ENCODE measurements at places on chromosomes 2 and 18.
A peak's percentile ranks its signal among the peaks of the same experiment; 100 is the strongest.

DNA sequence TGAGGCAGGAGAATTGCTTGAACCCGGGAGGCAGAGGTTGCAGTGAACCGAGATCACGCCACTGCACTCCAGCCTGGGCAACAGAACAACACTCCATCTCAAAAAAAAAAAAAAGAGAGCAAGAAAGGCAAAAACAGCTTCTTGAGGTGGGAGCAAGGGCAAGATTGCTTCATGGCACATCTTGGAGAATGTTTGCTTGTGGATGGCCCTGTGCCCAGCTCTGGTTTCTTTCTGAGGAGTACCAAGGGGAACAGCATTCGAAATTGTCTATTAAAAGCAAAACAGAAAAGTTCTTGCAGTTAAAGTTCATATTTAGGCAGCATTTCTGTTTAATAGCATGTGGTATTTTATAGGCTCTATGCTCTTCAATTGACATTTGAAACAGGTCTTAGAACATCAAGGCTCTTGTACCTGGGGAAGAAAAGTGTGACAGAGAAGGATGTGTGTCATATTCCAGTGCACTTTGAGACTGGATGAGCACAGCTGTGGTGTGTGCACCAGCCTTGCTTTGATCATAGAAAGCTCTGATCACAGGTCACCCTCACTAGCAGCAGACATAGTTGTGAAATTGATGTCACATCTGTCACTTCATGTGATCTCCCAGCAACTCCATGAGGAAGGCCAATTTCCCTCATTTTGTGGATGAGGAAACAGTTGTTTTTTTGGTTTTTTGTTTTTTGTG lies 154.3 kb downstream of the UXS1 start:
- DNase-seq = no peak

GRCh38 chr2:23976883-23977282 lies 33.0 kb upstream of the MFSD2B start:
- DNase-seq = no peak

GRCh38 chr18:79241755-79242154 lies 154.0 kb upstream of the NFATC1 start:
- no peak for DNase-seq

GRCh38 chr2:136012315-136012714 lies 26.9 kb upstream of the DARS1 start:
- DNase-seq = no peak

DNA sequence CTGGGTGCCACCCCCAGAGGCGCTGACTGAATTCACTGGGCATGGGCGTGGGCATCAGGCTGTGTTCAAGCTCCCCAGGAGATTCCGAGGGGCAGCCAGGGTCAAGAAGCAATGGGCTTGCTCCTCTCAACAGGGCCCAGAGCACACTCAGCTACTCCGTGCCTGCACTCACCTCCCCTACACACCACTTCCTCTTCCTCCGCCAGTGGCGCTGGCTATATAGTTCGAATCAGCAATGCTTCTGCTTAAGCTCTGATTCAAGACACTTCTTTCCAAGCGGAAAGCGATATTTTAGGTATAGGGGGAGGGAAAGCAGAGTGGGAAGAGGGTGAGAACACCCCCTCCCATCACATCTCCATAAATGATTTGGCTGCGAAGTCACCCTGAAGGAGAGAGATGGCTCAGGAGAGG lies 42.1 kb downstream of the CRACDL start:
- DNase-seq = no peak

DNA sequence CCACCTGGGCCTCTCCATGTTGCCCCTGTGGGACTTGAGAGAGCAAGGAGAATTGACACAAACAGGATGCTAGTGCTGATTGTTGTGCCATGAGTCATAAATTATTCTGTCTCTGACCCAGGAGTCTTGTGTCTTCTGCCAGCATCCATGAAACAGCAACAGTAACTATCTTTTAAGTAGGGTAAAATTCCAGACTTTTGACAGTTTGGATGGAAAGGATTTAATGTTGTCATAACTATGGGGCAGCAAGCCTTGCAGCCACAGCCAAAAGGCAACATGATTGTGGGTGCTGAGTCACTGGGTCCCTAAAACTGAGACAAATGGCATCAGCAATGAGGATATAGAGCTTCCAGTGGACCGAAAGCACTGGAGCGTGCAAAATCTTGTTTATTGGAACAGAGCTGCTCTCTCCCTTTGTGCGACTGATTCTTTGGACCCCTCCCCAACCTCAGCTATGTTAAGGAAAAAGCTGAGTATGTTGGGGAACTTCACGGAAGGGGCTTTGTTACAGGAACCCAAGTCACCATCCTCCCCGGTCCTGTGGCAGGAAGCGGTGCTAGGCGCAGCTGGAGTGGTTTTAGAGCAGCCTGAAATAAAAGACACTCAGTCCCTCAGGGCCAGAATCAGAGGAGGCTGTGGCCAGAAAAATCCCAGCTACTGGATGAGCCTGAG lies 9.6 kb upstream of the ITPRIPL1 start:
- DNase-seq = no peak

DNA sequence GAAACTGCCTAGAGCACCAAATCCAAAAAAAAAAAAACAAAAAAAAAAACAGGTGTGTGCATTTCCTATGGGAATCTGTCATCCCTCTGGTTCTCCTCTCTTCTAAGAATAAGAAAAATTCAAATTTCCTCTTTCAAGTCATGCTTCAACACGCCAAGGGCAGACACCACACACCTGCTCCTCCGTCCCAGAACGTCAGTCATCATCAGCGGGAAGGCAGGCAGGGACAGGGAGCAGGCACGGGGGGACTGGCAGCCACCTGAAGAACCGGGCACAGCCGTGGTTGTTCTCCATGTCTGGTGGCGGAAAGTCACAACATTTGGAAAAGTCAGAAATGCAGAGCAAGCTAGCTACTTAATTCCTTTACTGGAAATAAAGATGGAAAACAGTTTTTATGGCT lies 214.8 kb downstream of the IKZF2 start:
- no peak for DNase-seq

- no peak for DNase-seq
Observed at GRCh38 chr2:10164601-10165000, 42.1 kb downstream of the RRM2 start.

DNA sequence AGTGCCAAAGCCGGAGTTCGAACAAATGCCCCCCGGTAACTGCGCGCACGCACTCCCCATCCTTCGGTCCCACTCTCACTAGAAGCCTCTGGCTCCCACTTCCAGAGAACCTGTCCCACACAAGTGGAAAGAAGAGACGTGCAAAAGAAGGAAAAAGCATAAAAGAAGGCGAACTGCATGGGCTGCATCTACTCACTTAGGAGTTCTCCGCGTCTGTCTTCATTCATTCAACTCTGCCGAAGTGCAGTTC lies 312 bp downstream of the NR4A2 start:
- DNase-seq = no peak

GRCh38 chr2:191298306-191298705 lies 53.1 kb downstream of the MYO1B start:
- DNase-seq = no peak

DNA sequence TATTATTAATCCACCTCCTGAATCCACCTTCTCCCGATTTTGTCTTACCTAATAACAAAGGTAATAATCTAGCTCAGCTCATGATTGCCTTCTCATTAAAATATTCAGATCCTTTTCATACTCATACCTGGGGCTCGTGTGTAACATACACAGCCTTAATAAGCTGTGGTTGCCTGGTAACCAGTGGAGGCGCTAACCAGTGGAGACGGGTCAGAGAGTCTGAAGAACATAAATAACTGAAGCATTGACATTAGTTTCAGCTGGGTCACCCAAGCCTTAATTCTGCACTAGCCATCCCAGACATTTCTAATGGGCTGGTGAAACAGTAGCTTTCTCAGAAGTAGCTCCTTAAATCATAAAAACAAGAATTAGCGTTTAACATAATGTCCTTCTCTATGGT lies 14.8 kb upstream of the DTNA start:
- DNase-seq = no peak

- DNase-seq = no peak
Observed at GRCh38 chr2:24909555-24910177, 10.4 kb downstream of the ADCY3 start.

DNA sequence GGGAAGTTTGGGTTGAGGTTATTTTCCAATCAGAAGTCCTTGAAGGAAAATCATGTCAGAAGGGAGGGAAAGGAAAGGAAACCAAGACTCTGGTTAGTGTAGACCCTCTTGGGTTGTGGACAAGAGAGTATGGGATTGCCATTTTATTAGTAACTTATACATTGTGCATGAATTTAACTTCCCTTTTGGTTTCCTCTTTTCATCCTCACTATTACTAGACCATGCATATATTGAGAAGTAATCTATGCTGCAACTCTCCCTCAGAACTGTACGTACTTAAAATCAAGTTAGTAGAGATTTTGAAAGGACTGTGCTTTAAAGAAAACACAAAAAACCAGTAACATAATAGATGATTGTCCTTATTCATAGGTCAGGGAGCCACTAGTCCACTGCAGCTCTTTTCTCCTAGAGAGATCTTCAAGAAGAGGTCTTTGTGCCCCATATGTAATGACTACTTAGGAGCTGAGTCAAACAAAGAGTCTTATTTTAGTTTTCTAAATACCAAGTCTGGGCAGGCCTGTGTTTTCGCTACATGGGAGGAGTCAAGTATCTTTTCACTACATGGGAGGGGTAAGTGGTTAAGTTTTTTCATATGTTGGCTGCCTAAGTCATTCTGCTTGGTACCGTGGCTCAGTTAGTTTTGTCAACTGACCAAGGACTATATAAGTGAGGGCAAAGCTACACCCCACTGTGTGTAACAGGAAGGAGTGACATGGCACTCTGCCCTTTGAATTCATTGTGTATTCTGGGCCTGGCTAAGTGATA lies 25.2 kb upstream of the FAM117B start:
- no peak for DNase-seq

GRCh38 chr18:21575656-21576055 lies 24.8 kb downstream of the ESCO1 start:
- DNase-seq = no peak

GRCh38 chr2:98552499-98553179 lies 55.7 kb downstream of the COA5 start:
- DNase-seq = no peak

DNA sequence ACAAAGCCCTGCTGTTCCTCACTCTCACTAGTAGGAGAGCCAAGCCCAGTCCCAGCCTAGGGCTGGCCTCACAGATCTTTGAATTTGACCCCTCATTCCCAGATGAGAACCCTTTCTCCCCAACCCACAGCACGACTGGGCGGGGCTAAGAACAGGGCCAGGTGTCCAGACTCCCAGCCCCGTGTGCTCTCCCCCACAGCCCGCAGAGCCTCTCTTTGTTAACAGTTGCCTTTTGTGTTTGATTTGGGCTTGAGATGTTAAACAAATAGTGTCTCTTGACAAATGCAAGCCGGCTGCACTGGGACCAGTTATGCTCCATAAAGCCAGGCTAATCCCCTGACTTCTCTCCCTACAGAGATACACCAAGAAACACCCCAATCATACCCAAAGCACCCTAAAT lies 4.7 kb upstream of the KCNK3 start:
- no peak for DNase-seq

DNA sequence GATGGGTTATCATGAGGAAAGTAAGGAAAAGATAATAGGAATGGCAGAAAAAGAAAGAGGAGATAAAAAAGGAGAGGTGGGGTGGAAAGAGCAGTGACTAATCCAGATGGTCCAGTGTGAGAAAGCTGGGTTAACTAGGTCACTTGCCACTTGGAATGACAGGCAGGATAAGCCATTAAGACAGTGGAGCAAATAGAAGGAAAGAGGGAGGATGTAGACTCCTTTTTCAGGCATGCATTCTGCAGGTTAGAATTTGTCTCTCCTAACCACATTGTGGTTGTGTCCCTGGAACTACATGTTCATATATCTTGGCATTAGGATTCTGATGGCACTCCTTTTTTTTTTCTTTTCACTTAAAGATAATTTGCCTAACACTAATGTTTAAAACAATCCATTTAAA lies 13.4 kb upstream of the NEMP2 start:
- no peak for DNase-seq

DNA sequence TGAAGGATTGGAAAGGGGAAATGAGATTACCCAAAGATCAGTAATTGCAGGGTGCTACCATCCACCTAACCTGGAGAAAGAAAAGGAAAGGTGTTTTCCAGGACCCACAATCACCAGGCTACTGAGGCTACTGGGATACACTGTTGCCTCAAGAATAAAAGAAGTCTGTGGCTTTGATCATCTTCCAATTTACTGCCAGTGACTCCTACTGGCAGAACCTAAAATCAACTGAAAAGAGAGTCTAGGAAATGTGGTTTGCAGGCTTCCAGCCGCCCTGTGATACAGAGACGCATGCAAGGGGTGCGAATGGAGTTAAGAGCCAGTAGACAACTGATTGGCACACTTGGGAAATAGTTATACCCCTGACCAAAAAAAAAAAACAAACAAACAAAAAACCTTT lies 16.6 kb upstream of the TTL start:
- no peak for DNase-seq

- DNase-seq = no peak
Observed at GRCh38 chr2:28661589-28662001, 90.0 kb upstream of the PPP1CB start.

- DNase-seq = peak; percentile 44
Observed at GRCh38 chr18:35756506-35757117, 175.1 kb downstream of the GALNT1 start.

DNA sequence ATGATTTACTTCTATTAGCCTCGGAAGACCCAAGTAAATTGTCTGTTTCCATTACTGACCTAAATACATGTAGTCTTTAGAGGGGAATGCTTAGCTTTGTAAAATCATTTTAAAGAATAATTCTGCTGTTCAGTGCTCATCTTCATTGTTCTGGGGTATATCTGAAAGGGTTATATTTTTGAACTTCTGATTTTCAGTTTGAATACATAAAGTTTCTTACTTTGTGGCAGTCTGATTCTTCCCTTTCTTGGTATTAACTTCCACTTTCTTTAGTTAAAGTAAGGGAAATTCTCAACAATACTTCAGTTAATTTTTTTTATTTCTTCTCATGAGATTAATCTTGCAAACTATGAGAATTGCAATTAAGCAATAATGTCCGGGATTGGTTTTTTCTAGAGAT lies 148.4 kb downstream of the DOCK10 start:
- no peak for DNase-seq

- no peak for DNase-seq
Observed at GRCh38 chr2:52289741-52290140, 1257.8 kb upstream of the NRXN1 start.

GRCh38 chr2:217857624-217858506 lies 144.9 kb downstream of the TNS1 start:
- no peak for DNase-seq

DNA sequence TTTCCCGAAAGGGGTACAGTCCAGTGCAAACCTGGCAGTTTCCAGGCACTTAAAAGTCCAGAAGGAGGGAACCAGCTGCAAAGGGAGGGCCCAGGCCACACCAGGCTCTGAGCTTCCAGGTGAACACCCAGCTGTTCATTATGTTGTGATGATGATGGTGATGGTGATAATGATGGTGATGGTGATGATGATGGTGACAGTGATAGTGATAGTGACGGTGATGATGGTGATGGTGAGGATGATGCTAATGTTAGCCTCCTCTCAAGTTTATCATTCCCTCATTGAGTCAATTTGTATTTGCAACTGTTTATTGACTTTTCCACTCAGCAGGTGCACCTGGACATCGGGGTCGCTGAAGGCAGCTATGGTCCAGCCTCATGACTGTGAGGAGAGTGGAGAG lies 199.4 kb upstream of the ID2 start:
- DNase-seq = no peak

Measured in posterior cingulate gyrus (tissue), 11 donors.